Fibroblast of pulmonary artery (primary cell): ENCODE measurements at places on chromosomes 12 and 14.
A peak's percentile ranks its signal among the peaks of the same experiment; 100 is the strongest.

DNA sequence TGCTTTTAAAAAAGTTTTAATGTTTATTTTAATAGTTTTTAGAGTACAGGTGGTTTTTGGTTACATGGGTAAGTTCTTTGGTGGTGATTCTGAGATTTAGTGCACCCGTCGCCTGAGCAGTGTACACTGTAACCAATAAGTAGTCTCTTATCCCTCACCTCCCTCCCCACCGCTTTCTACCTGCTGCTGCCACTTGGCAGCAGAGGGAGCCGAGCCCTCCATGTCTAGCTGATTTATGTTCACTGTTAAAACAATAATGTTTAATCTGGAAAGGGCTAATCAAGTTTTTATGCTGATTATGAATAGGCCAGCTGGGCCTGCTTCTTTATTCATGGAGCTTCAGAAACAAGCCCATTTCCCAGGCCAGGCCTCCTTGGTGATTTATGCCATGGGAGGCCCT, 73.1 kb downstream of the ADCK1 start:
- no peak for DNase-seq

DNA sequence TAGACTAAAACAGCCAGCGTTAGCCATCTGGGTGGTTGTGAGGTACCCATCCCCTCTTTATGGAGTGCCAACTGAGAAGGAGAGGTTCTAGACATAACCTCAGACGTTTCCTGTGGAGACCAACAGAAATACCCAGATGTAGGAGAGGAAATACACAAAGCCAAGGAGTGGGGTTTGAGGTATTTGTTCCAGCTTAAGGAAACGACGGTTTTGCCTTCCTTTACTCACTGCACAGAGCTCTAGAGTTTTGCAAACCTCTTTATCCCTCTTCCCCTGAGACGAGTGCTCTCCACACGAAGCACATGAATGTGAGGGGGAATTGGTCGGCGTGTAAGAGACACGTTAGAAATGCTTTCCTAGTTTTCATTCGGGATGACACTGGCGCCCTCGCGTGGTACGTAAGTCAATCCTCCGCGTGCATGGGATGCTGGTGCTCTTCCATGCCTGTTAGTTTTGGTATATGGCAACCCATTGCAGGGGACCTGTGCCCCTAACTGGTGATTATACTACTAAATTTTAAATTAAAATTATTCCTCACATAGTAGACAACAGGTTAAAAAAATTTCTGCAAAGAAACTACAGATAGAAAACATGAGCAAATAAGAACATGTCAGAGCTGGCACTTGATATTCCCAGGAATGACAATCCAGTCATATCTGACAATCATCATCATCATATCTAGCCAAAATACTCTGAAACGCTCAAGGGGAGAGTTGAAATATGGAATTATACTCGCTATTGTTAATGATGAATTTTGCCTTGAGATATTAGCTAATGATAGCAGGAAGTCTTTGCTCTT, 121.7 kb downstream of the PPM1H start:
- DNase-seq, result peak; percentile 81

GRCh38 chr14:68316078-68316868, 476.6 kb downstream of the ZFP36L1 start:
- no peak for DNase-seq

DNA sequence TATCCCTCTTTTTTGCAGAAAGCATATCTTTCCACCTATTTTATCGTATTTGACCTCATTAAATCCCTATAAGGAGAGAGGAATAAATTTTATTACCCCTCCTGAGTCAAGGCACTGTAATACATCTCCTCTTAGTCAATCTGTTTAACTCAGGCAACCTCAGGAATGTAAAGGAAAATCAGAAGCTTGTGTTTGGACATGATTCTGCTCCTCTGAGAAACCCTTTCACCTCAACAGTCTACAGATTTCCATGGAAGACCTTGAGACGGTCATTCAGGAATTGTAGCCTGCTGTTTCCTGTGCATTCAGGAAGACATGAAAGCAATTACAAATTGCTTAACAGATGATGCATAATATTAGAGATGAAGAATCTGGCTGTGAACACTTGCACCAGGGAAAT, 360.8 kb downstream of the PAWR start:
- no peak for DNase-seq

DNA sequence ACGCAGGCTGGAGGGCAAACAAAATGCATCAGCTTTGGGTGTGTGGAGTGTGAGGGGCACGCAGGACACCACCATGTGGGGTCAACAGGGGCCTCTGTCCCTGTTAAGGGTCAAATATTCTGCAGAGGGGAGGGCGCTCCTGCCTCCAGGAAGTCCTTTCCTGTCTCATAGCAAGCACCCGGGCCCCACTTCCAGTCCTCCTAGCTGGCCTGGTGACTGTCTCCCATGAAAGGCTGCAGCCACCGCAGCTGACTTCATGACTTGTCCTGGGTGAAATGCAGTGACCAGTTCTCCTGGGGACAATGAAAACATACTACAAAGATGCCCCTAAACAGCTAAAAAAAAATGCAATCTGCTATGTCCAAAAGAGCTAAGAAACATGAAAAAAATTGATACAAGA, 53.6 kb downstream of the LGMN start:
- DNase-seq, result no peak

- peak; percentile 65 for DNase-seq
These were observed 19.6 kb downstream of the LGMN start for GRCh38 chr14:92728759-92729364.

GRCh38 chr12:22631863-22632463, 7.0 kb downstream of the ETNK1 start:
- peak; percentile 35 for DNase-seq

- DNase-seq, result no peak
These were observed 77.3 kb downstream of the BCL11B start for GRCh38 chr14:99194736-99195135.

- DNase-seq, result no peak
These were observed 85.9 kb downstream of the TMEM117 start for GRCh38 chr12:43921666-43922337.

GRCh38 chr12:22991250-22991844, 366.4 kb downstream of the ETNK1 start:
- no peak for DNase-seq

DNA sequence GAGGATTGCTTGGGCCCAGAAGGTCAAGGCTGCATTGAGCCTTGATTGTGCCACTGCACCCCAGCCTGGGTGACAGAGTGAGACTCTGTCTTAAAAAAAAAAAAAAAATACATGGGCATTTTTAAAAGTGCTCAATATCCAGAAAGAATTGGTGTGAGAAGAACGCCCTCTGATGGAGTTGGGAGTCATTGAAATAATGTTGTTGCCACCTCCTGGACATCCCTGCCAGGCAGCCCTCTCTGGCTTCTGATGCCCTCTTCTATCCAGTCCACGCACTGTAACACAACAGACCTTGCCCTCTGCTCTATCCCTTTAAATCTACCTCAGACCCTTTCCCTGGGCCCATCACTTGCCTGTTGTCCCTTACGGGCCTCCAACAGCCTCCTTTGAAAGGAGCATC, 4.9 kb downstream of the PTGDR start:
- DNase-seq, result peak; percentile 53

DNA sequence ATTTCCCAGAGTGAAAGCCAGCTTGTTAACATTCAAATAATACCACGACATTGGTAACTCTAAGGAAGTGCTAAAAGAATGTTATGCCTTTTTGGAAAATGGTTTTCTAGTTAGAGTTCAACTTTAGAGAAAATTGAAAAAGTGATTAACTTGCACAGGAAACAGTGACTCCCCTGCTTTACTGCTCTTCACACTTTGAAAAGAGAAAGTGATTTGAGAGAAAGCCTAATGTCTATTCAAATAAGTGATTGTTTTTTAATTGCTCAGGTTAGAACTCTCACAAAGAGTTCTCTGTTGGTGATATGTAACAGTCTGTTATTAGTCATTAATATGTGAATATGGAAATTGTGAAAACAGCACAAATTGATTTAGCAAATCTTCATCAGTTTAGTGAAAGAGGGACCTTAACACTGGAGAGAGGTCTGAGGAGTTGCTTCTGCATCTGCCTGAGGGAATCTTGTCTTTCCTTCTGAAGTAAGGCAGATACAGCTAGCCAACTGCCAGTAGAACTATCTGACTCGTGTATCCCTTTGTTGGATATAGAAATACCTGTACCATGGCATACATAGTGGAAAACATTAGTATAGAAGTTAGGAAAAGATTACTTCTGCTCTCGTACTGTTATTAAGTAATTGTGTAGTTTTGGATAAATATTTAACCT, 25.5 kb downstream of the ATF7IP start:
- DNase-seq, result no peak

DNA sequence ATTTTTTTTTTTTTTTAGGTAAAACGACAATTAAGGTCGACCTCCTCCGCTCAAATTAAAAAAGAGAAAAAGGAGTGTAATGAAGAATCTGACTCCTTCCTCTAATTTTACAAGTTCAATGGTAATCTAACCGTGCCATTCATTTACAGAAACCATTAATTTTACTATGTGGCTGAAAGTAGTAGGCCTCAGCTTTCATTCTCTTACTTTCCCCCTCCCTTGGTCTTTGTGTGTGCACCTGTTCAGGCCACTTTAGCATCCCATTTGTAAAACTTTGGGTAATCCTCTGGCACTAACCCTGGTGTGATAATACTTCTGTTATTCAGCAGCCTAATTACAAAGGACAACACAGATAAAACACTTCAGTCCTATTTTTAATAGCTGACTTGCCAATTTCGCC, 128.1 kb downstream of the ASCL1 start:
- DNase-seq, result no peak

DNA sequence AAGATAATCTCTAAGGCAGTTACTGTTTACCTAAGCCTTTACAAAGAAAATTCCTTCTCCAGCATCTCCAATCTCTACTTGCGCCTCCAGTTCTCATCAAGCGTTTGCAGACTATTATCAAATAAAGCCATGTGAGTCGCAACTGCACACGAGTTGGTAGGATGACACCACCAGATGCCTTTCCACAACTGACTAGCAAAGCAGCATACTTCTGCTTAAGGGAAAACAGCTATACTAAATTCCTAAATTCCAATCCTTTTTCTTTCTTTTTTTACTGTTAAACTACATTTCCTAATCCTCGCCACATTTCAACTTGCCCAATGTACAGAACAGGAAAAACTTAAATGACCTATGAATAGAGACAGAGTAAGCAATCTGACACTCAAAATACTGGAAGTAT, 166.7 kb downstream of the ITPR2 start:
- DNase-seq, result peak; percentile 26

GRCh38 chr12:101697930-101698799, 725 bp downstream of the CHPT1 start:
- peak; percentile 31 for DNase-seq

GRCh38 chr12:25924491-25925001, 33.9 kb upstream of the RASSF8 start:
- no peak for DNase-seq

DNA sequence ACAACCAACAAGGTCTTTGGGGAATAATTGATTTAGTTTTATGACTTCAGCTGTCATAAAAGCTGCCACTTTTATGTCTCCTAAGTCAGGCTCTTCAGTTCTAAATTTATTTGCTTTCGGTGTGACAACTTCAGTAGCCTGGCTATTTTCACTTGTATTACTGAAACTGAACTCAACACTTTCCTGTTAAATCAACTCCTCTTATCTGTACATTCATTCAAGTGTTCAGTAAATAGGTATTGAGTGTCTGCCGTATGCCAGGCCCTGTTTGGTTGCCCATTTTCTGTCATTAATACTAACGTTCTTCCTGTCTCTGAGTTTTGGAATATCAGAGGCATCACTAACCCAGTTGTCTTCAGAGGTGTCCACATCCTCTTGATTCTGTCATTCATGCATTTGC, 7.5 kb downstream of the UTP20 start:
- DNase-seq, result no peak

GRCh38 chr12:45666816-45667215, 62.7 kb upstream of the ARID2 start:
- peak; percentile 53 for DNase-seq

DNA sequence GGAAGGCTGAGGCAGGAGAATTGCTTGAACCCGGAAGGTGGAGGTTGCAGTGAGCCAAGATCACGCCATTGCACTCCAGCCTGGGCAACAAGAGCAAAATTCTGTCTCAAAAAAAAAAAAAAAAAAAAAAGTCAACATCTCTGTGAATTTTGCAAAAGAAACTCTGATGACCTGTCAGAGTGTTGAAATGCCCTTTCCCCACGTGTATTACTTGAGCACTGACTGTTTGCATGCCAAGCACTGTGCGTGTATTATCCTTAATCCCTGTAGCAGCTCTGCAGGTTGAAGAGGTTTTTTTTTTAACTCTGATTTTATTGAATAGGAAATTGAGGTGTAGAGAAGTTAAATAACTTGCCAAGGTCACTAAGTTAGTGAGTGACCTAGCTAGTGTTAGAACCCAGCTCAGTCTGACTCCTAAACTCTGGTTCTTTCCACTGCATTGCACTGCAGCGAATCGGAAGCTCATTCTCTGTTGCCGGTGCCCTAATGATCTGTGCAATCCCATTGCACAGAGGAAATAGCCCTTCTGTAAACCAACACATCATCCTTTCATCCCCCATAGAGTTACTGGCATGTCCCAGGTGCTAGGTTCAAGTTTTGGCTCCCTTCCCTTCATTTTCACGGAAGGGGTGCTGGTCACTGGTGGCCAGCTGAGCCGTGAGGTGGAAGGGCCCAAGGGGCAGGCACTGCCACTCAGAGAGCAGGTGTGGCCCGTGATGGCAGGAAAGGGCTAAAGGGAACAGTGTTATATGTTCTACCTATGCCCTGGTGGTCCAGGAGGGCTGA, 122.3 kb downstream of the EML1 start:
- no peak for DNase-seq

GRCh38 chr12:45214749-45215418, 1.0 kb upstream of the ANO6 start:
- DNase-seq, result peak; percentile 54

DNA sequence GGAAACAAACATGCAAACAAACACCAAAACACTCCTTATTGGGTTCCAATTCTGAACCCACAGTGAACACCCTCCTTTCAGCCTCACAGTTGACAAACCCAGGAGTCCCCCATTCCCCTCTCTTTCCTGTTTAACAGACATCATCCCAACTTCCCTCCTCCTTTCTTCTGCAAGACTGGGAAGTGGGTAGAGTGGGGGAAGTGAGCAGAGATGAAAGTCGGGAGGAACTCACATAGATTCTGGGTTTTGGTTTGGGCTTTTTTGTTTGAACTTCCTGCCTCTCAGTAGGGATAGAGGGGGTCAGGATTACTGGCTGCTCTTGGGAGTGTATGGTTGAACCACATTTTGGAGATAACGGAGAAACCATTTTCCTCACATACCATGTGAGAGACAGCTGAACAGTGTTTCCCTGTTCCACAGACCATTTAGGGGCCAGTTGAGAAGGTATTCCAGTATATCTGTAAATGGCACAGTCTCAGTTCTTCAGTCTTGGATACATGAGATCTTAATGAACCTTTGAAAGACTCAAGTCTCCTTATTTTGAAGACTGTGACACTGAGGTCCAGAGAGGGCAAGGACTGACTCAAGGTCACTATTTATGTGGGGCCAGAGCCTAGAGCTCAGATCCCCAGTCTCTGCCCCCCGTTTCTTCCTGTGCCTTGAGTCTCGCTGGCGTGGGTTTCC, 3.9 kb upstream of the GPR84 start:
- no peak for DNase-seq
